ENCODE measurements at places on chromosomes 16 and 17.

DNA sequence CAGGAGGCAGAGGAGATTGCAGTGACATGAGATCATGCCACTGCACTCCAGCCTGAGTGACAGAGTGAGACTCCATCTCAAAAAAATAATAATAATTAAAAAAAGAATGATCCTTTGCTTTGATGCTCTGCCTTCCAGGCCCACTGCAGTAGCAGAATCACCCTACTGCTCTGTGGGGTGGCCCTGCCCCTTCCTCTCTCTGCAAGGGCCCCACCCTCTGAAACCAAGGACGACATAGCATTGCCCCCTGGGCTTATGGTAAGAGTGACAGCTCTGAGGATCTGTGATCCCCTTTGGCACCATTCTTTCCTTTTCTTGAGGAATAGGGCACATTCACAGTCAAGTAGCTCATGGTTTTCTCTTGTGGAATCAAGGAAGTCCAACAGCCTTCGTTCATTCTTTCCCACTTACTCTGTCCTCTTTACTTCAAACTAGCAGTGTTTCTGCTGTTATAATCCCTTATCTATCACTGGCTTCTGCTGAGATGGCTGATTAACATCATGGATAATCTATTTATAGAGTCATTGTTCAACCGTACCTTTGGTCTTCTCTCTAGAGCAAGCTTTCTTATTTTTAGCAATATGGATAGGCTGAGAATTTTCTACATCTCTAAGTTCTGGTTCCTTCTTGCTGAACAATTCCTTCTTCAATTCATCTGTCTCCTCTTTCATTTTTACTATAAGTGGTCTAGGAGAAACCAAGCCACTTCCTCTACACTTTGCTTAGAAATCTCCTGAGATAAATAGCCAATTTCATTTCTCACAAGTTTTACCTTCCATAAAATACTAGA is 14.1 kb downstream of the RAD51C start:
- H3K27ac ChIP-seq = no peak overlapping the region
- no peak for DNase-seq
- H3K36me3 ChIP-seq = peaks cover 18% of the 10 kb centered on the region
- no peaks in the 10 kb centered on the region for H3K27me3 ChIP-seq
- H3K4me3 ChIP-seq = no peak overlapping the region

- H3K4me1 ChIP-seq = no peaks in the 10 kb centered on the region
- no peak overlapping the region for H3K4me3 ChIP-seq
- H3K36me3 ChIP-seq = no peaks in the 10 kb centered on the region
- no peaks in the 10 kb centered on the region for H3K27me3 ChIP-seq
- DNase-seq = no peak
These were observed 206.5 kb upstream of the IRX3 start for GRCh38 chr16:54493061-54493460.

DNA sequence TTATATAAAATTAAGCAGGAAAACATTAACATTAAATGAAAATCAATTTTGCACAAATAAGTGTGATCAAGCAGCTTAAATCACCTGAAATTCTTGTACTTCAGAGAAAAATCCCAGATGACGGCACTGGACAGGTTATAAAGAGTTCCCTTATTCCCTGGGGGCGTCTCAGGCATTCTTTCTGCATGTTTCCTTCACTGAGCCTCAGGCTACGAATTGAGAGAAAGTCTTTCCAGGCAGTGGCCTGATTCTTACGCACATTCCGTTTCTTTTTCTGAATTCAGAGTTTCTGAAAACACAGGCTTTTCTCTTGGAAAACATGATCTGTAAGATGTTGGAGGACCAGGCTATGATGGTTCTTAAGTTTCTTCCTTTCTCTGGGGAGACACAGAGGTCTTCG is 22.1 kb upstream of the PITPNM3 start:
- H3K27ac ChIP-seq = no peak overlapping the region
- H3K27me3 ChIP-seq = no peaks in the 10 kb centered on the region
- H3K36me3 ChIP-seq = peaks cover 25% of the 10 kb centered on the region
- DNase-seq = no peak

- peaks cover 22% of the 10 kb centered on the region for H3K4me1 ChIP-seq
- peak; percentile 56 for DNase-seq
- no peaks in the 10 kb centered on the region for H3K27me3 ChIP-seq
- no peak overlapping the region for H3K4me3 ChIP-seq
These were observed 129.3 kb upstream of the AXIN2 start for GRCh38 chr17:65690626-65691310.

GRCh38 chr17:32949181-32949580 is 21.2 kb downstream of the TMEM98 start:
- H3K4me3 ChIP-seq = no peak overlapping the region
- DNase-seq = no peak
- H3K27ac ChIP-seq = no peak overlapping the region
- H3K4me1 ChIP-seq = no peaks in the 10 kb centered on the region
- H3K27me3 ChIP-seq = no peaks in the 10 kb centered on the region

DNA sequence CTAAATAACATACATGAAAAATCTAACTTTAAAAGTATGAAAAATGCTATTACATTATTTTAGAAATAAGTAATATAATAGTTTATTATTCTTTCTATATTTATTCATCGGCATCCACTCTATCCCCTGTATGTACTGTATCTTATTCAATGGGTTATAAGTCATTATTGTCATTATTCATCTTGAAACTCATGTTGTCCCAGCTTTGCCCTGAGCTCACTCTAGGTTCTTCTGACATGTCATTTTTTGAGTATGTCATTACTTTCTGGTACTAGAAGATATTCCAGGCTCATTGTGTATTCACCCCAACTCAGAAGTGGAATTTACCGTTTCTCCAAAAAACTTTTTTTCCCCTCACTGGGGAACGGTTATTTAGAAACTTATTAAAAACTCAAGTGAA is 53.0 kb upstream of the MNT start:
- H3K27me3 ChIP-seq = no peaks in the 10 kb centered on the region
- peaks cover 22% of the 10 kb centered on the region for H3K36me3 ChIP-seq
- no peak for DNase-seq
- no peaks in the 10 kb centered on the region for H3K4me1 ChIP-seq

- no peak overlapping the region for H3K27ac ChIP-seq
- peaks cover 7% of the 10 kb centered on the region for H3K4me1 ChIP-seq
- DNase-seq = peak; percentile 48
- H3K4me3 ChIP-seq = no peak overlapping the region
These were observed 15.2 kb downstream of the GALK1 start for GRCh38 chr17:75749545-75750389.

GRCh38 chr16:56075732-56076388 is 115.4 kb upstream of the GNAO1 start:
- no peaks in the 10 kb centered on the region for H3K36me3 ChIP-seq
- H3K4me3 ChIP-seq = no peak overlapping the region
- no peaks in the 10 kb centered on the region for H3K27me3 ChIP-seq
- DNase-seq = no peak
- H3K4me1 ChIP-seq = no peaks in the 10 kb centered on the region

DNA sequence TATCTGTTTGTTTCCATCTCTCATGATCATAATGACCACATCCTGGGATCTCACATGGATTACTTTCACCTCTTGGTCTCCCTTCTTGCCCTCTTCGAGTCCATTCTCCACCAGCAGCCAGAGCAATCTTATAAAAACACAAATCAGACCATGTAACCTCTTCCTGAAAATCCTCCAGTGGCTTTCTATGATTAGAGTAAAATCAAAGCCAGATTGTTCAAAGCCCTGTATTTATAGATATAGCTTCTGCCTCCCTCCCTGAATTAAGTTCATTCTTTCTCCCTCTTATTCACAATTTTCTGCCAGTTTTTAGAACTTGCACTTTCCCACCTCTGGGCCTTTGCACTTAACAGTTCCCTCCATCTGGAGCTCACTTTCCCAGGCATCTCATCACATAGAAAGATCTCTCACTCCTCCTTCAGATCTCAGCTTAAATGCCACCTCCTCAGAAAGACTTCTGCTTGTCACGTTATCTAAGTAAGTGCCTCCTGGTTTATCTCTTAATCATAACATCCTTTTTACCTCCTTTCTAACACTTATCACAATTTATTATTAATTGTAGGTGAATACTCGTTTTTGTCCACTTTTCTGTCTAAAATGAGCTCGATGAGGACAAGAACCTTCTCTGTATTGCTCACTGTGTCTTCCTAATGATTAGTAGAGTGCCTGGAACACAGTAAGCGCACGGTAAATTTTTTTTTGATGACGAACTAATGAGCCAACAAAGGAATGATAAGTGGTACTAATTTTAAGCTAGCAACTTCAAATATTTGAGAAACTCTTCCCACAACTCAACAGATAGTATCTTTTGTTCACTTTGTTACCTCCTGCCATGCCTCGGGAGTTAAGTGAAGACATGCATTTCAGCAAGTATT is 80.5 kb downstream of the CYB561 start:
- no peaks in the 10 kb centered on the region for H3K27me3 ChIP-seq
- DNase-seq = no peak
- no peak overlapping the region for H3K4me3 ChIP-seq
- H3K27ac ChIP-seq = no peak overlapping the region

GRCh38 chr17:82490512-82491195 is 28.9 kb upstream of the FOXK2 start:
- H3K4me3 ChIP-seq = no peak overlapping the region
- H3K27me3 ChIP-seq = no peaks in the 10 kb centered on the region
- H3K4me1 ChIP-seq = peaks cover 27% of the 10 kb centered on the region
- H3K27ac ChIP-seq = no peak overlapping the region

GRCh38 chr17:1783271-1783670 is 21.4 kb downstream of the SERPINF1 start:
- H3K4me3 ChIP-seq = no peak overlapping the region
- peaks cover 14% of the 10 kb centered on the region for H3K4me1 ChIP-seq
- no peak for DNase-seq
- H3K27me3 ChIP-seq = no peaks in the 10 kb centered on the region
- H3K27ac ChIP-seq = peak overlapping the region; percentile 71

- no peak for DNase-seq
- no peaks in the 10 kb centered on the region for H3K36me3 ChIP-seq
- peak overlapping the region; percentile 54 for H3K27ac ChIP-seq
- H3K4me3 ChIP-seq = peak overlapping the region; percentile 36
- peaks cover 54% of the 10 kb centered on the region for H3K4me1 ChIP-seq
These were observed 1.3 kb upstream of the HIC1 start for GRCh38 chr17:2053380-2054261.

GRCh38 chr16:87995644-87996043 is 44.4 kb downstream of the BANP start:
- H3K27ac ChIP-seq = no peak overlapping the region
- no peak for DNase-seq
- peaks cover 21% of the 10 kb centered on the region for H3K36me3 ChIP-seq
- H3K4me1 ChIP-seq = no peaks in the 10 kb centered on the region
- H3K4me3 ChIP-seq = no peak overlapping the region

DNA sequence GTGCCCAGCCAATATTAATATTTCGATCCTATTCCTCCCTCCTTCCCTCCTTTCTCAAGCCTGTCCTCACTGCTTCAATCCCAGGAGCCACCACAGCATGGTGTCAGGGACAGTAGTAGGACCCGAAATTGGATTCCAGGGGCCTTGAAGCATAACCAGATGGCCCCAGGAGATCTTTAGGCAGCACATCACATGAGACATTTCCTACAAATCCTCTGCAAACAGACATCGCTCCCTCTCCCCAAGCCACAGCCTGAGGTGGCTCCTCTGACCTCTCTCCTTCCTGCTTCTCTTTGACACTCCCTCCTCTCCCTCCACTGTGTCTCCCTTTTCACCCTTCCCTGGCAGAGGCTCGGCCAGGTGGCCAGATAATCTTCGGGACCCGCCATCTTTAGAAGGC is 76.6 kb downstream of the BMERB1 start:
- no peaks in the 10 kb centered on the region for H3K36me3 ChIP-seq
- no peak overlapping the region for H3K4me3 ChIP-seq
- H3K27ac ChIP-seq = no peak overlapping the region
- H3K27me3 ChIP-seq = no peaks in the 10 kb centered on the region

GRCh38 chr16:84482001-84482891 is 22.2 kb downstream of the MEAK7 start:
- no peak overlapping the region for H3K27ac ChIP-seq
- no peaks in the 10 kb centered on the region for H3K27me3 ChIP-seq
- no peak overlapping the region for H3K4me3 ChIP-seq
- DNase-seq = no peak
- H3K36me3 ChIP-seq = peaks cover 10% of the 10 kb centered on the region
- H3K4me1 ChIP-seq = no peaks in the 10 kb centered on the region

DNA sequence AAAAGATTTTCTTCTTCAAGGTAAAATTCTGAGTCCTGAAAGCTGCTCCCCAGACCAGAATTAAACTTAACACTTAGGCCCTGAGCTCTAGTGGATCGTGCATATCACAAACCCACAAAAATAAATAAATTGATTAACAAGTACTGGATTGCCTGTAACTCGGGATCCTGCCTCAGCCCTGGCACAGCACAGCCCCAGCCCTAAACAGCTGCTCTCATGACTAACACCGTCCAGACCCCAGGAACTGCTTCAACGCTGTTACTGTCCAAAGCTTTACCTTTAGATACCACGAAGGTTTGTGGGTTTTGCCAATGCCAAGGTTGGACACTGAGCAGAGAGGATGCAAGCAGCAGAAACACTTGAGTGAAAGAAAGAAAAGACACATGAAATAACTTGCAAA is 172.5 kb downstream of the COPRS start:
- DNase-seq = no peak
- no peak overlapping the region for H3K27ac ChIP-seq
- H3K27me3 ChIP-seq = no peaks in the 10 kb centered on the region
- no peaks in the 10 kb centered on the region for H3K36me3 ChIP-seq

GRCh38 chr17:72604518-72604917 is 483.7 kb downstream of the SOX9 start:
- DNase-seq = no peak
- no peaks in the 10 kb centered on the region for H3K4me1 ChIP-seq

DNA sequence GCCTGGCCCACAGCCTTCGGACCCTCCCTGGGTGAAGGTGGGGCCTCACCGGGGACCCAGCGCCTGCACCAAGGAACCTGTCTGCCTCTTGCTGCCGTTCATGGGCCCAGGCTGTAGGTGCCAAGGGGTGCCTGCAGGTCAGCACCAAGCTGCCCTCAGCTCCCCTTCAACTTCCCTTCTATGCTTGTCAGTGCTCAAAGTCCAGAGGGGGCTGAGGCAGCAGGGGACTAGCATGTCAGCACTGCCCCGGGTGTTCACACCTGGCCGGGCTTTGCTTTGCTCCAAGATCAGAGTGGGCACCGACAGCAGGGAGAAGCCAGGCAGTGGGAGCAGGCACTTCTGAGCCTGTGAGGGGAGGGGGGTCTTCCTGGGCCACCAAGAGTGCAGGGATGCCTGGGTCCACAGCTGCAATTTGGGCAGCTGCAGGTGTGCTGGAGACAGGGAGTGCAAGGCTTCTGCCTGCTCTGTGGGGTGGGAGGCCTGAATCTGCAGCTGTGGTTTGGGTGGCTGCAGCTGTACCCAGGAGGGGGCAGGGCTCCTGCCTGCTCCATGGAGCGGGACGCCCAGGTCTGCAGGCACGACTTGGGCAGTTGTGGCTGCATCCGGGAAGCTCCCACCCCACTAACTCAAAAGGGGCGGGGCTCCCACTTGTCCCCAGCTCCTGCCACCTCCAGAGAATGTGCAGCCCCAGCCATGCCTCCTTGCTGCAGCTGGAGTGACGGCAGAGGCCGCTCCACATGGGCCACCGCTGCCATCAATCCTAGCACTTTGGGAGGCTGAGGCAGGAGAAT is 27.6 kb upstream of the PRM1 start:
- H3K4me1 ChIP-seq = peaks cover 61% of the 10 kb centered on the region
- no peaks in the 10 kb centered on the region for H3K36me3 ChIP-seq
- no peak for DNase-seq
- H3K4me3 ChIP-seq = no peak overlapping the region
- no peaks in the 10 kb centered on the region for H3K27me3 ChIP-seq

GRCh38 chr17:34556384-34556783 is 23.0 kb upstream of the TMEM132E start:
- no peak for DNase-seq
- no peaks in the 10 kb centered on the region for H3K27me3 ChIP-seq
- no peaks in the 10 kb centered on the region for H3K36me3 ChIP-seq
- H3K4me3 ChIP-seq = no peak overlapping the region
- H3K27ac ChIP-seq = no peak overlapping the region
